ENCODE measurements at places on chromosomes 2 and 18.

- peak; percentile 17 for DNase-seq
These were observed 256.7 kb downstream of the HDAC4 start for GRCh38 chr2:239143858-239144712.

DNA sequence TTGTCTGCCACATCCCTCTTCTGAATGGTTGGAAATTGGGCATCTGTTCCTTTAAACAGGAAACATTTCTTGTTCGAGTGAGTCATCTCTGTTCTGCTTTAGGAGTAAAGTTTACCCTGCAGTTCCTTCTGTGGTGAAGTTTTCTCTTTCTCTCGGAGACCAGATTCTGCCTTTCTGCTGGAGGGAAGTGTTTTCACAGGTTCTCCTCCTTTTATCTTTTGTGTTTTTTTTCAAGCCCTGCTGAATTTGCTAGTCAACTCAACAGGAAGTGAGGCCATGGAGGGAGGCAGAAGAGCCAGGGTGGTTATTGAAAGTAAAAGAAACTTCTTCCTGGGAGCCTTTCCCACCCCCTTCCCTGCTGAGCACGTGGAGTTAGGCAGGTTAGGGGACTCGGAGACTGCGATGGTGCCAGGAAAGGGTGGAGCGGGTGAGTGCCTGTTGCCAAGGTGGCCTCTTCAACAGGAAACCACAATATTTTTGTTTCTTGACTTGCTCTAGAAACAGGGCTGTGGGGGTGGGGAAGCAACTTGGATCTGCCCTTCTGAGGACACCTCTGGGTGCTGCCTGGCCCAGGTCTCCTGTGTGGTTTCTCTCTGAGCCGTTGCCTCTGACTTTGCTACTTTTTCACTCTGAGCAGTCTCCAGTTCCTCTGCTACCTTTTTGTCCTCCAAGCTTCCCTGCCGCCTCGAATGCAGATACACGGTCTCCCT lies 2.2 kb upstream of the CASP8 start:
- peak; percentile 84 for DNase-seq

DNA sequence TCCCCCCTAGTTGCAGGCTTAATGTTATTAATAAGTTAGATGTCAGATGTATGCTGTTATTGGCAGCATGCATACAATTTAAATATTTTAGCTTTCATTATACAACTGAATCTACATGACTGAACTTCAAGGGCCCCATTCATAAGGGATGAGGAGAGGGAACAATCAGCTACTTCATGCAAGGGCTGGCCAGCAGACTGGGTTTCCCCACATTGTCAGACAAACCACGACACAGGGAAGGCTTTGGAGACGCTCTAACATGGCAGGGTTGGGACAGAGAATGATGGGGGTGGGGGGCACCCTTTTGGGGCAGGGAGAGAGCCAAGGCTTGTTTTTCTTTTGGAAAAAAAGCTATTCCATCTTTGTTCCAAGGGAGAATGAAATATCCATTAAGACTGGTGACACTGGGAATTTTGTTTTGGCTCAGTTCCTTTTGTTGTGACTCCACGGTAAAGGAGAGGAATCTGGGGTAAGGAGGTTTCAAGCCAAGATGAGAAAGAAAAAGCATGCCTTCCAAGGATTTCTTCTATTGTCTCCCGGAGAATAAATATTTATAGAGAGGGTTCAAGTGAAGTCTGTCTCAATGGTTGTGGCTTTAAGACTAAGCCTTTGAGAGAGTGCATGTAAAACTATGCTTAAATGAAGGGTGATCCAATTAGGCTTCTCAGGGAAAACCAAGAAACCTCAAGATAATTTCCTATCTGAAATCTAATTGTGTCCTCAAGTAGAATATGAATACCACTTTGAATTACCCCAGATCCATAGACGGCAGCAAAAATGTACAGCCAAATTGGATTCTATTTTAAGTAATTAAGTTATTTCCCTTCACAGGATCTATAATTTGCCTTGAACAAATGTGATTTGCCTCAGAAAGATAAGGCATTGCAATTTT lies 5.4 kb downstream of the CXCR4 start:
- DNase-seq = no peak

DNA sequence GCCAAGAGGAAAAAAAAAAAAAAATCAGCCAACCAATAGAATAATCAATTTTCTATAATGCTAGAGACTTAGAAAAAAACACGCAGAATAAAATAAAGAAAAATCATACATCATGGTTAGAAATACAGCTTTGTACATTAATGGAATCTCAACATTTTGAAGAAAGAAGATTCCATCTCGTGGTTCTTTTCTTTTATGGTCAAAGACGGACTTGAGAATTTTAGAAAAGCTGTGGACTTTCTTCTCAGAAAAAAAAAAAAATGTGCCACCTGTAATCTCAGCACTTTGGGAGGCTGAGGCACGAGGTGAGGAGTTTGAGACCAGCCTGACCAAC lies 41.8 kb upstream of the ATIC start:
- DNase-seq = no peak

- no peak for DNase-seq
These were observed 46.4 kb downstream of the CCDC85A start for GRCh38 chr2:56230156-56230555.

DNA sequence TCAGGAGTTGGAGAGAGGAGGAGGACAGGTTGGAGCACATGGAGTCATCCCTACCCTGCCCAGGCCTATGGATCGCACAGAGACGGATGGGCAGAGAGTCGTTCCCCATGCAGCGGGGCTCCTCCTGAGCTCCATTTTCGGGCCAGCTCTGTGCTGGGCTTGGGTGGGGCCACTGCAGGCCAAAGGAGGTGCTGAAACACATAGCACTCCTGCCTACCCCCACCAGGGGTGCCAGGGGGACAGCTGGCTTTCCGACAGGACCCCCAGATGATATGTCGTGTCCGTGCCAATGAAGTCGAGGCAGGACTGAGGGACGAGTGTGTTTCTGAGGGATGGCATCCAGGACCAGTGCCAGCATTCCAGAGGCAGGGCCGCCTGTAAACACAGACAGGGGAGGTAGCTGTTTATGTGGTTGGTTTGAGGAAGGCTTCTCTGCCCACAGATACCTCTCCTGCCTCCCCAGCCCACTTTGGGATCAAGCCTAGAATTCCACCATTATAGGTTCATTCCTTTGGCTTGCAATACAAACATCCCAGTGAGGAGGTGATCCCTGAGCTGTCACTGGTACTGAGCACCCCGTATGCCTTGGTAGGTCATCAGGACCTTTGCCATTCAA lies 116.6 kb downstream of the GLI2 start:
- no peak for DNase-seq

DNA sequence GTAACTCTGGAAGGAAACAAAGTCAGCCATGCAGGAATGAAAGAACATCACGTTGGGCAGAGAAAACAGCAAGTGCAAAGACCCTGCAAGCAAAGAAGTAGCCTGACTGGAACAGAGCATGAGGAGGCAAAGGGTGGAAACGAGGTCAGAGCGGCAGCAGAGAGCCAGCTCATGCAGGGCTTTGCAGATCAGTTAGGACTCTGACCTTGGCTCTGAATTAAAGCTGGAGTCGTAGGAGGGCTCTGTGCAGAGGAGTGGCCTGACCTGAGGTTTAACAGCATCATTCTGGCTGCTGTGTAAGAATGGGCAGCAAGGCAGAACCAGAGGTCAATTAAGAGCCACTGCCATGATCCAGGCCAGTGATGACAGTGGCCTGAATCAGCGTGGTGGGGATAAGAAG lies 220.7 kb downstream of the PRKCE start:
- DNase-seq = no peak

DNA sequence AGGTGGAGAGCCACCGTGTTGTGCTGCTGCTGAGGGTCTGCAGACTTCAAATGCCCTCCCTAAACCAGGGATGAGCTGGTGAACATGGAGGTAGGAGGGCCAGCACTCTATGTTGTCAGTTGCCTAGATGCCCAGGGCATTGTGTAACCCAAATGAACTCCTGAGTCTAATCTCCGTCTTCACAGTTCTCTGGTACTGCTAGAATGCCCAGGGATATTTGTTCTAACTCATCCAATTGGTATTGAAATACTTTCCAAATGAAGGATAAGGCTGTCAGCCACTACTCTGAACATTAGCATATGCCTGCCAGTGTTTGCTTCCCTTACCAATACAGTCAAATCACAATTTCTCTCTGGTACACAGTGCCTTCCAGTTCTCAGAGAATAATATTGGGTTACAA lies 492.6 kb downstream of the SLC4A3 start:
- no peak for DNase-seq

DNA sequence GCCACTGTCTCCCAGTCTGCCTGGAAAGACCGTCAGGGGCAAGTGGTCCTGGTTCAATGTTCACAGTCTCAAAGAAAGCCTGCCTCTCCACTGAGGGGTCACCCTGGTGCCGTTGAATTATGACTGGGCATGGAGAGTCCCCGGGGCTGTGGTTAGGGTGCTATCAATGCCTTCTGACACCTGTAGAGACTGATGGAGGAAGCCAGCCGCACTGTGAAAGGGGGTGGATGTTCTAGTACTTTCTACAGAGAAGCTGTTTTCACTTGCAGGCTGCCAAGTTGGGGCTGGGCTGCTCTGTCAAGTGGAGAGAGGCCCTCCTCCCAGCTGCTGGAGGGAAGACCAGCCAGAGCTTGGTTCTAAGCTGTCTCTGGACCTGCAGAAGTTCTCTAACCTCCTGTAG lies 80.5 kb downstream of the BCL2L11 start:
- DNase-seq = no peak

DNA sequence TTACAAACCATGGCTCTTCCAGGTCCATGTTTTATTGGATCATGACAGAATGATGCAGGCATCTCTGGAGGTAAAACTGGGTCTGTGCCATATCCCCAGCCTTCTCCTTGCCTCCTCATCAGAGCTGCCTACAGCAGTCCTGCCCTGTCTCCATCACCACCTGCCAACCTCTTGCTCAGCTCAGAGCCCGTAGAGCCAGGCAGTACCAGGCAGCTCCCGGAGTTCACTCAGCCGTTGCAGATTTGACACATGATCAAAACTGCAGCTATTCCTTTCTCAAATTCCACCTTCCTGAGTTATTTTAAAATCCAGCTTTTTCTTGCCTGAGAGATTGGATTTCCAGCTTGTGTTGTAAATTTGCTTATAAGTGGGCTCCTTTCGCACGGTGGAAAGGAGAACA lies 218.2 kb upstream of the CELF4 start:
- no peak for DNase-seq

- no peak for DNase-seq
These were observed 36.3 kb downstream of the TGOLN2 start for GRCh38 chr2:85291425-85292023.

DNA sequence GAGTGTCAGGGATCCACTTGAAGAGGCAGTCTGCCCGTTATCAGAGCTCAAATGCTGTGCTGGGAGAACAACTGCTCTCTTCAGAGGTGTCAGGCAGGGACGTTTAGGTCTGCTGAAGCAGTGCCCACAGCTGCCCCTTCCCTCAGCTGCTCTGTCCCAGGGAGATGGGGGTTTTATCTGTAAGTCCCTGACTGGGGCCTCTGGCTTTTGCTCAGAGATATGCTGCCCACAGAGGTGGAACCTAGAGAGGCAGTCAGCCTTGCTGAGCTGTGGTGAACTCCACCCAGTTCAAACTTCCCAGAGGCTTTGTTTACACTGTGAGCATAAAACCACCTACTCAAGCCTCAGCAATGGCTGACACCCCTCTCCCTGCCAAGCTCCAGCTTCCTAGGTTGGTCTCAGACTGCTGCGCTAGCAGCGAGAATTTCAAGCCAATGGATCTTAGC lies 38.1 kb downstream of the PLEK start:
- no peak for DNase-seq

DNA sequence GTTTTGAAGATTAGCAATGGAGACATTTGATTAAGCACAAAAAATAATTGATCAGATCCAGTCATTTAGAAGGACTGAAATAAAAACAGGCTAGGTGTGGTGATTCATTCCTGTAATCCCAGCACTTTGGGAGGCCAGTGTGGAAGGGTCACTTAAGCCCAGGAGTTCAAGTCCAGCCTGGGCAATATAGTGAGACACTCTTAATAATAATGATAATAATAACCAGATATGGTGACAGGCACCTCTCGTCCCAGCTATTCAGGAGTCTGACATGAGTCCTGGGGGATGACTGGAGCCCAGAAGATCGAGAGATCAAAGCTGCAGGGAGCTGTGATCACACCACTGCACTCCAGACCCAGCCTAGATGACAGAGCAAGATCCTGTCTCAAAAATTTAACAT lies 3.5 kb upstream of the FN1 start:
- DNase-seq = no peak

DNA sequence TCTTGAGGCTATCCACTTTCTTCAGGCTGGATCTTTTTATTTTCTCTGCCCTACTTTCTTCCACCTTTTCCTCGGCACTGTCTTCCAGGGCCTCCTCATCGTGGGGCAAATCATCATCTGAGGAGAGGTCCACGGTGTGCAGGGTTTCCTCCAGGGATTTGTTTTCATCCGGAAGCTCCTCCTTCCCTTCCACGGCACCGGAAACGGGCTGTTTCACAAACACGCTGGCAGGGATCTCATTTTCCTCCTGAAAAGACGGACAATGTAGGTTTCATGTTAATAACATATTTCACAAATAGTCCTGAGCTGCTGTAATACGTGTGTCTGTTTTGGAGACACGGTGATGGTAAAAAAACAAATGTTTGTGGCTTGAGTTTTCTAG lies 10.4 kb downstream of the CAVIN2 start:
- DNase-seq = no peak

DNA sequence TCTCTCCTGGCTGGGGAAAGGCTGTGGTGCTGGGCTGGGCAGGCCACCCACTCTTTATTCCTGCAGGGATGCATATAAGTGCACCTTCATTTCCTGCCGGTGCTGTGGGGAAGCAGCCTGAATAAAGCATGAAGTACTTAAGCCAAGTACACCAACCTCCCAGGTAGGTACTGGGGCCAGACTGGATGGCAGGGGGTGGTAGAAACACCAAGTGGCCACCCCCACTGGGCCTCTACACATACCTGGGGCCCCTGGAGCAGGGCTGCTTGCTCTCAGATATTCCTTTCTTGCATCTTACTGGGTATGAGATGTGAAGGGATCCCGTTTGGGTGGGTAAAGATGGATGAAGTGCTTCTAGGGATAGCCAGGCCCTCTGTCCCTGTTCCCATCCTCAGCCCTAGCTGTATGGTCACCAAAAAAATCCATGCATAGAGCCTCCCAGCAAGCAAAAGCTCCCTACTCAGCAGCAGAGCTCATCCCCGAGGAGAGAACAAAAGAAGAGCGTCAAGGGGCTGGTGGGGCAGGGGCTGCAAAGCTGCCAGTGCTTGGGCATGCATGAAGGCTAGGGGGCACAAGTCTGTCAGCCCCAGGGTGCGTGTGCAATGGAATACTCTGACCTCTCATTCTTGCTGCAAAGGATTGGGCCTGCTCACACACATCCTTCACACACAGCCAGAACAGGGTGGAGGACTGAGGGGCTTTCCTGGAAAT lies 22.0 kb downstream of the CCT7 start:
- DNase-seq = no peak

GRCh38 chr2:5121642-5122041 lies 570.5 kb upstream of the SOX11 start:
- no peak for DNase-seq

DNA sequence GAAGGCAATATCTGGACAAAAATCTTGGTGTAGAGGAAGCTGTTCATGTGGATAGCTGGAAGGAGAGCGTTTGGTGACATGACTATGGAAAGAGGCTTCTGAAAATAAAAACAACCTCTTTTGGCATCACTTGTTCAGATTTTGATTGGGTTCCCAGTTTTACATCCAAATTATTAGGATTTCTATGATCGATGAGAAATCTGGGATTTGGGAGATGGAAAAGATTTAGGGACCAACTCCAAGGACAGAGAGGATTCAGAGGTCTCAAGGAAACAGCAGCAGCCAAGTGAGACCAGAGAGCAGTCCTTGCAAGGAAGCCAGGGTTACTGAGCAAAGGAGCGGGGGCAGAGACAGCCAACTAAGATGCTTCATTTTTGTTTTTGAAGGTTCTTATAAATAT lies 441.7 kb downstream of the TRIB2 start:
- DNase-seq = no peak

GRCh38 chr2:236665572-236666118 lies 96.0 kb downstream of the ACKR3 start:
- no peak for DNase-seq

Measured in stimulated activated CD4-positive, alpha-beta T cell treated with anti-CD3 and anti-CD28 coated beads, Interleukin-4, amount 100 ng/mL, for 4 hours (primary cell).